ENCODE measurements at places on chromosomes 3 and 15. TPM values are rescaled to one million over a fixed set of nuclear protein-coding genes. Genes with fewer than 3 reads are reported as not detected.

Gene C2CD4A
- total RNA-seq, result 2.7 TPM

DNA sequence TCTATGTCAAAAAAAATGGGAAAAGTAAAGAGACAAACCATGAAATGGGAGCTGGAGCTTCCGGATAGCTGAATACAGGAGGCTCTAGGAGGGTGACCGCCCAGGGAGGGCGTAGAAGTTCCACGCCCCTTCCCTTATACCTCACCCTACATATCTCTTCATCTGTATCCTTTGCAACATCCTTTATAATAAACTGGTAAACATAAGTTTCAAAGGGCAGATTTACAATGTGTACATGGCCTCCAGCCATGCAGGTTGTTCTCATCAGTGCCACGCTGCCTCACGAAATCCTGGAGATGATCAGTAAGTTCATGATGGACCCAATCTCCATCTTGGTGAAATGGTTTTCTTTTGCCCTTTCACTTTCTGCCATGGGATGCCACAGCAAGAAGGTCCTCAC is 121.8 kb downstream of the OSBPL10 start:
- DNase-seq, result no peak

GRCh38 chr3:25697553-25697952 is 32.8 kb upstream of the TOP2B start:
- DNase-seq, result no peak

Gene ACP3
- total RNA-seq, result not detected

GRCh38 chr15:29825227-29825626 is 3.0 kb upstream of the TJP1 start:
- peak; percentile 30 for DNase-seq

Gene CLSTN2
- 0.17 TPM for total RNA-seq

DNA sequence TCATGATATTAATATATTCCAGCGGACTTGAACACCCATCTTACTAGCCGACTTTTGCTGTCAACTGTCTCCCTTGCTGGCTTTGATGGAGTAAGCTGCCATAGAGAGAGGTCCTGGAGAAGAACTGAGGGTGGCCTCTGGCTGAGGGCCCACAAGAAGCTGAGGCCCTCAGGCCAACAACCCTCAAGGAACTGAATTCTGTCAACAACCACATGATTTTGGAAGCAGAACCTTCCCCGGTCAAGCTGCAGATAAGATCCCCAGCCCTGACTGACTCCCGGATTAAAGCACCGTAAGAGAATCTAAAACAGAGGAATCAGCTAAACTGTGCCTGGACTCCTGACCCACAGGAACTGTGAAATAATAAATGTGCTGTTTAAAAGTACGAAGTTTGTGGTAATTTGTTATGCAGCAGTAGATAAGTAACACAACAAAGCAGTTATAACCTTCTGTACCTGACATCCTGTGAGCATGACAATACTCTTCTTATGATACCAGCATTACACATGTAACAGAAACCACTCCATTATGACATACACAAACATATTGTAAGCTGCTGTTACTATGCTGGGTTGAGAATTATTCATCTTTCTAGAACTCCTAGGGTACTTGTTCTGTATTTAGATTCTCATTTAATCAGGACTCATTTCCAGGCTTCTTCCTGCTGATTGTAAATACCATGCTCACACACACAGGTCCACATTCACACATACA is 66.2 kb downstream of the HES1 start:
- DNase-seq, result no peak

Gene RASGRF1
- 2.2 TPM for total RNA-seq

Gene GPX1
- 439 TPM for total RNA-seq

Gene RPP25
- 25.8 TPM for total RNA-seq

DNA sequence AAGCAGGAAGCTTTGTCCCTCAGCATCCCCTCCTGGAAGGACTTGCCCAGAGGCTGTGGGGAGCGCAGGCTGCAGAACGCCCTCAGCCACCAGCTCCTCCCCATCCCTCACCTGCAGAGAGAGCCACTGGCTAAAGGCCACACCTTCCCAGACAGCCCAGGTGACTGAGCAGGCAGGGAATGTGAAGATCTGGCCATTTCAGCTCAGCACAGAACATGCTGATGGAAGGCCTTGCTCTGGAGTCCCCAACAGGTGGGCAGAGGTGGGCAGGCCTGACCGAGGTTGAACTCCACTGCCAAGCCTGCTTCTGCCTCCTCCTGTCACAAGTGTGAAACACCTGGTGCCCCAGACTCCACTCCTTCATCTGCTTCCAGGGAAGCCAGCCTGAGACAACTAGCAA is 50.7 kb upstream of the SEC61A1 start:
- DNase-seq, result no peak

DNA sequence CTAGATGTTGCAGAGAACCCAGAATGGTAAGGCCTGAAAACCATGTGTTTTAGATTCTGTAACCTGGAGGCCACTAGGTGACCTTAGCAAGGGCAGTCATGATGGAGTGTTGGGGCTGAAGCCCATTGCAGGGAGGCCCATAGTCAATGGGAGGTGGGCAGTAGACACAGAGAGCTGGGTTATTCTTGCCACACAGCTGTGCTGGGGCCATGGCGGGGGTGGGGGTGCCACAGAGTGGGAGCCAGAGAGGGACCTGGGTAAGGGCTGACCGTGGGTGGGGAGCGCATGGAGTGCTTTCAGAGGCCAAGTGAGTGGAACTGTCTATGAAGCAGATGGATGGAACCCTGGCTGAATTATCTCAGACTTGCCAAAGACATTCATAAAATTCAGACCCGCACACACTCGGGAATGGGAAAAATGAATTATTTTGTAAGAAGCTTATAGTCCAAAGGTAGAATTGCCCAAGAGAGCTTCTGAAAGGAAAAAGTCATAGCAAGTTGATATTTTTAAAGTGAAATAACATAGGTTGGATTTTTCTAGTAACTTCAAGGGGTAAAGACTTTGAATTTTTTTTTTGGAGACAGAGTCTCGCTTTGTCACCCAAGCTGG is 53.9 kb downstream of the SMAD3 start:
- no peak for DNase-seq

GRCh38 chr3:30356866-30357753 is 249.3 kb upstream of the TGFBR2 start:
- DNase-seq, result peak; percentile 56

Gene MRPS22
- total RNA-seq, result 71.5 TPM

DNA sequence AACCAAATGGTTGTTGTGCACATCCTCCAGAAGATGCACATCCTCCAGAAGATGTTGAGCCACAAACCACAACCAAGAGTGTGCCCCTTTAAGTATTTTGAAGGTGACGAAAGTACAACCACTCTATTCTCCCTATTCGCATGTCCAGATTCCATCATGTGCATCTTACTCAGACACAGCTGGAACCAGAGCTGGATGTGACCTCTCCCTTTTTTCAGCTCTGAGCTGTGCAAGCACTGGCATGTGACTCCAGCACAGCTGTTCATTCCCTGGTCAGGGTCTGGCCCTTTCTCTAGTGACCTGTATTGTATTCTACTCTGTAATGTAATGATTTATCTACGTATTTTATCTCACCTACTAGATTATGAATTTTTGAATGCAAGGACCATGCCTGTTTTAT is 29.3 kb upstream of the DLG1 start:
- DNase-seq, result no peak

DNA sequence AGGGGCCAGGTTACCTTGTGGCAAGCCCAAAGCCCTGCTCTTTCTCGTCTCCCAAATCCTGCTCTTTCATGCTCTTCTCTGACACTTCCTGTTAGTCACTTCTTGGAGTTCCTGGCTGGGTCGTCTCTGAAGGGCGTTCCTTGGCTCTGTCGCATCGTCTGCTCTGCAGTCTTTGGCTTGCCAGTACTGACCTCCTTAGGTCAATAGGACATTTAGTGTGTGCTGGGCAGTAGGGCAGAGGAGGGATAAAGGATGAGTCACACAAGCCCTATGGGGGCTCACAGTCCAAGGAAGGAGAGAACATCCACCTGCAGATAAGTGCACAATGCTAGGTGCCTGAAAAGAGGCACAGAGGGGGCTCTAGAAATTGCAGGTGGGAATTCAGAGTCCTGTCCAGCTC is 87.5 kb downstream of the FAM43A start:
- DNase-seq, result peak; percentile 64

Gene SAMD7
- not detected for total RNA-seq

GRCh38 chr3:131543714-131544113 is 40.9 kb upstream of the MRPL3 start:
- DNase-seq, result peak; percentile 78

All from dermis blood vessel endothelial cell (primary cell).